ENCODE measurements at places on chromosomes 5 and 9.

- DNase-seq: no peak
Observed at GRCh38 chr9:84829471-84829870, 159.9 kb downstream of the NTRK2 start.

DNA sequence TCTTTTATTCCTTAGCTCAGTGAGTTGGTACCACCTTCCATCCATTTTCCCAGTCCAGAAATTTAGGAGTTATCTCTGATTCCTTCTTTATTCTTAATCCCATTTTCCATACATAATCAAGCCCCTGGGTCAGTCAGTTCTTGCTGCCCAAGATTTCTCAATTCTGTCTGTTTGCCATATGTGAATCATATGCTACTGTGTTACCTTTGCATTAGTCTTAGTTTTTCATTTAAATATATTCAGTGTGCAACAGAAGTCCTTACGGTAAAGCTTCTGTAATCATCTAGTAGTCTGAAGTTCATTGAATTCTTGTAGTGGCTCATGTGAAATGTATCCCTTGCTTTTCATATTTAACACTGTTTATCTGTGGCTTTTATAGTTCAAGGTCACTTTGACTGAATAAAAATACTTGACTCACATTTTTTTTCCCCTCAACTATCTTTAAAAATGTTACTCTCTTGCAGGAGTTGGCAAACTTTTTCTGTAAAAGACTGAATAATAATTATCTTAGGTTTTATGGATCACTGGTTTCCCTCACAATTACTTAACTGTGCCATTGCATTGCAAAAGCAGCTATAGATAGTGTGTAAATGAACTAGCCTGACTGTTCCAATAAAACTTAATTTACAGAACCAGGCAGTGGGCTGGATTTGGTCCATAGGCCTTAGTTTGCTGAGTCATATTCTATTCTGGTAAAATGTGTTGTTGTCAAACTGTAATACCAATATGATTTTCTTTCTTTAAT, 6.9 kb downstream of the KIAA1958 start:
- DNase-seq: no peak

GRCh38 chr5:377326-377981, 55.9 kb downstream of the AHRR start:
- no peak for DNase-seq

- DNase-seq: no peak
Observed at GRCh38 chr5:119328753-119329602, 26.8 kb upstream of the TNFAIP8 start.

- no peak for DNase-seq
Observed at GRCh38 chr5:91223886-91224285, 159.2 kb downstream of the ARRDC3 start.

- DNase-seq: no peak
Observed at GRCh38 chr9:131722255-131722654, 17.6 kb downstream of the RAPGEF1 start.

GRCh38 chr9:134591082-134591571, 50.5 kb upstream of the COL5A1 start:
- DNase-seq: no peak

GRCh38 chr9:2356041-2356790, 265.4 kb upstream of the VLDLR start:
- DNase-seq: no peak

DNA sequence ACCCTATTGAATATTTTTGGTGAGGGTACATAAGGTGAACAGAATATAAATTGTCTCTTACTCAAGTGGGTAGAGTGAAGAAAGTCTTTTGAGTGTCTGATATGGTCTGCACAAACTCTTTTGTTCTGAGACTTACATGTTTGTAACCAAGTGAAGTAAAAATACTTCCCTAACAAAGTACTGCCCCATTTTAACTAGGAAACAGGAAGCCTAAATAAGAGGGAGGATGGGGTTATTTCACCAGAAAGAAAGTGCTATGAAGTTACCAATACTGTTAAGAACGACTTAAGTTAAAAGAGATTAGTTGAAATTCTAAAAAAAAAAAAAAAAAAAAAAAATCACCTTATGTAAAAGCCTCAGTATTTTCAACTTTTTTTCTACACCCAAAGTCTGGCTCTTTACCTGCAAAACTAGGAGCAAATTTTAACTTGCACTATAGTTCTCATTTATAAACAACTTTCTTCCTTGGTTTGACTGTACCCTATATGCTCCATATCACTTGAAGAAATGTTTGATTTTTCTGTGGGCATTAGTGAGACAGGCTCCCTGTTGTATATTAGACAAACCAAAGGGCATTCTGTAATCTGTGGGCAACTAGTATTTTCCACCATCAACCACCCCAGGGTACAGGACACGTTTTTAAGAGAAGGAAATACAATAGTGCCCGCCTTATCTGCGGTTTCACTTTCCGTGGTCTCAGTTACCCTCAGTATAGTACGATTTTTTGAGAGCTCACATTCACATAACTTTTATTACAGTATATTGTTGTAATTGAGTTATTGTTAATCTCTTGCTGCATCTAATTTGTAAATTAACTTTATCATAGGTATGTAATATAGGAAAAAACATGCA, 127.7 kb downstream of the NR3C1 start:
- DNase-seq: no peak

GRCh38 chr5:142792865-142793232, 22.7 kb downstream of the ARHGAP26 start:
- DNase-seq: no peak
